Fibroblast of skin of right biceps (primary cell): ENCODE measurements at places on chromosomes 3 and 15.

DNA sequence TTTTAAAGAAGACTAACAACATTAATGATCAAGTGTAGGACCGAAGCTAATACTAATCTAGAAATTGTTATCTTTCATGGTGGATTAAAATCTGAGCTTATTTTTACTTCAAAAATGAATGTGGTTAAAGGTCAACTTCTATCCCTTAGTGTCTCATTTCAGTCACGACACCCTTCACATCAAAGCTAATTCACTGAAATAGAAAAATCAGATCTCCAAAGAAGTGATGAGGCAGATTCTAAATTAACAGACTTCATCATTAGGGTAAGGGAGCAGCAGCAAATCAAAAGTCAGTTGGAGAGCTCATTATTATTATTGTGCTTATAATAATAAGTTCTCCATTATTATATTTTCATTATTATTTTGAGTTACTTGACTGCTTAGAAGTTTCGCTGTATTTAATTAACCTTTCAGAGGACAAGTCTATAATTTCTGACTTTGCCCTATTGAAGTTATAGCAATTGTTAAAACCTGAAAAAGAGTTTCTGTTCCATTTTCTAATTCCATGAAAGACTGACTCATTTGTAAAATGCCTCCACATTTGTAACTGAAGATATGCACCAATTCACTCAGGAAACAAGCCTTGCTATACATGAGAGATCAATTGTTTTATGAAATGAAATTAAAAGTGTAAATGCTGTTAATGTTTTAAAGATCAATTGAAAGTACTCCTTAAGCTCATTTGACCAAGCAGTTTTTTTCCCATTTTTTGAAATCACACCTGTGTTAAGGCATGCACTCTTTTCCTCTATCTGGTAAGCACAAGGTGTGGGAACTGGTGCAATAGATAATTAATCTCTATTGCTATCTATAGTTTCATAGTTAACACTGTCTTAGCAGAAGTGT, 23.1 kb upstream of the CMC1 start:
- no peak for DNase-seq

DNA sequence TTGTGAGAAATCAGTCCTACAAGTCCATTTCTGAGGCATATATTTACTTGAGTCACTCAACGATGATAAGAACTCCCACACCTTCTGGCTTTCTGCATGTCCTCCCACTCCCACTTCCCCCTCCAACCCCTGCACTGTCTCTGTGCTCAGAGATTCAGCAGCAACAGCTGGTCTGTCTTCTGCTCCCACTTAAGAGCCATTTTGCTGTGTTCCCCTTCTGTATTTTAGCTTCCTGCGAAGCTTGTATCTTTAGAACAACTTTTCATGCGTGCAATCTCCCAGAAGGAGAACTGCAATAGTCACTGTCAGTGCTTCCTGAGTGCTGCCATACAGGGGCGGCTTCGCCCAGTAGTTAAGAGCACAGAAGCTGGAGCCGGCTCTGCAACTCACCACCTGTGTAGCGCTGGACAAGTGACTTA, 90.0 kb upstream of the SPATA12 start:
- no peak for DNase-seq

- DNase-seq = peak; percentile 95
Observed at GRCh38 chr3:136142592-136142991, 53.5 kb downstream of the MSL2 start.

DNA sequence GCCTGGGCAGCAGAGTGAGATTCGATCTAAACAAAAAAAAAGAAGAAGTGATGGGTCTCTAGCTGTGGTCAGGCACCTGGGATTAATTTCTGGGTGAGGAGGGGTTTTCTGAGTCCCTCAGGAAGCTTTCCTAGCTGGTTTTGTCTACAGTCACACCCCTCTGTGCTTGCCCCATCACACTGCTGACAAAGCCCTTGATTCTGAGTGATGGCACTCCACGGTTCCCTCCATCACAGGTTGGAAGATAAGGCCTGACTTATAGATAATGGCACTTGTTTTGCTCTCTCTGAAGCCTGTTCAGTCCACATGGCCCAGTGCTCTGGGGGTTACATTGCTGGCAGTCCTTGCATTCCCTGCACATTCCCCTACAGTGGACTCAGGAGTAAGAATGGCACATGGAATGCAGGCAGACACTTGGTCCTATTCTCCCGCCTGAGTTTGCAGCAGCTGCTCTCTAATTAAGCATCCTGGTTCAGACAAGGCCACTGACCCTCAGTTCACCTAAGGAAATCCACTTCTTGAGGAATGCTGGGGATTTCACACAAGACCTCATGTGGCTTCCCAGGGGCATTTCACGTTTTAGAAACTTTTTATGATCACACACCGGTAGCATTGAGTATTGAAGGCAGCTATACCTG, 81.0 kb upstream of the NMNAT3 start:
- DNase-seq = peak; percentile 40

DNA sequence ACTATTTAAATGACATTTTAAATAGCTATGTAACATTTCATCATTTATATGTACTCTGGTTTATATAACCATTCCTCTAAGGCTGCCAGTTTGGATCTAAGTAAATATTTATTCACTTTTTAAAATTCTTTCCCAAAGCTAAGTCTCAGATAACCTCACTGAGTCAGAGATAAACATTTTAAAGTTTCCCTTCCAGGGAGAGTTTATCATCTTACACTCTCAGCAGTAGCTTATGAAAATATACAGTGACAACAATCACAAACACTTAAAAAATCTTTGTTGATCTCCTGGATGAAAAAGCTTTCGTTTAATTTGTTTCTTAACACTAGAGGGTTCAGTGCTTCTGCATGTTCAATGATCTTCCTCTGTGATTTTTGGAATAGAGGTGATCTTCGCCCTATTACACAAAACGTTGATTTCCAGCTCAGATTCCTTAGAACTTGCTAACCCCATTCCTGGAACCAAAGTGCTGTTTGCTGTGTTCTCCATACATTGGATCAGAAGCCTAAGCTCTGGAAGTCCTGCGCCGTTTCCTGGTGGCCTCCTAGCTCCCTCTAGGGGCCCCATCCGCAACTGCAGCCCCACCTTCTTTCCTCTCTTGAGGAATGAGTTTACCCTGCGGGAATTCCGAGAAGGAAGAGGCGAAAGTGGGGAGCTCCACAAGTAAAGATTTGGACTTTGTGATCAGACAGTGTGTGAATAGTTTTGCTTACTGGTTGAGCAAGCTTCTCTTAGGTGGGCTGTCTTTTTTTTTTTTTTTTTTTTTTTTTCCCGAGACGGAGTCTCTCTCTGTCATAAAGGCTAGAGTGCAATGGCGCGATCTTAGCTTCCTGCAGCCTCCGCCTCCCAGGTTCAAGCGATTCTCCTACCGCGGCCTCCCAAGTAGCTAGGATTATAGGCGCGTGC, 29.3 kb upstream of the SACM1L start:
- peak; percentile 79 for DNase-seq

DNA sequence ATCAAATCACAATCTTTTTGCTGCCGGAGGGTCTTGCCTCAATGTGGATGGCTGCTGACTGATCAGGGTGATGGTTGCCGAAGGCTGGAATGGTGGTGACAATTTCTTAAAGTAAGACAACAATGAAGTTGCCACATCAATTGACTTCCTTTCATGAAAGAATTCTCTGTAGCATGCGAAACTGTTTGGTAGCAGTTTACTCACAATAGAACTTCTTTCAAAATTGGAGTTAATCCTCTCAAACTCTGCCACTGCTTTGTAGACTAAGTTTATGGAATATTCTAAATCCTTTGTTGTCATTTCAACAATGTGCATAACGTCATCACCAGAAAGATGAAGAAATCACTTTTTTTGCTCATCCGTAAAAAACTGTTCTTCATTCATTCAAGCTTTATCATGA, 65.8 kb downstream of the B3GNT5 start:
- DNase-seq = no peak

- DNase-seq = no peak
Observed at GRCh38 chr15:31046759-31047359, 54.7 kb downstream of the TRPM1 start.

DNA sequence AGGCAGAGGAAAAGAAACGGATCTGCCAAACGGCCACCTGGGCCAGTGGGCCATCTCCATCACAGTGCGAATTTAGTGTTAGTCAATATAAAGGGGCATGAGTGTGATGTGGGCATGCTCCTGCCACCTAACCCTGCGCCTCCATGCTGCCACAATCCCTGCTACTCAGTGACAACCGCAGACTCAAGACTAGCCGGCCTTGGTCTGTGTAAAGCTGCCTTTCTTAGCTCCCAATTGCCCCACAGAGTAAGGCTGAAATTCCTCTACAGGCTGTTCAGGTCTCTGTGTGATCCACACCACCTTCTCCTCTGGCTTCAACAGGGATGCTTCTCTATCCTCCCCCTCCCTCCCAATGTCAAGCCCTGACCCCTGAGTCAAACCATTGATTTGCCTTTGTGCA, 269.7 kb downstream of the XXYLT1 start:
- no peak for DNase-seq

- peak; percentile 22 for DNase-seq
Observed at GRCh38 chr15:83565553-83566159, 88.3 kb upstream of the ADAMTSL3 start.

DNA sequence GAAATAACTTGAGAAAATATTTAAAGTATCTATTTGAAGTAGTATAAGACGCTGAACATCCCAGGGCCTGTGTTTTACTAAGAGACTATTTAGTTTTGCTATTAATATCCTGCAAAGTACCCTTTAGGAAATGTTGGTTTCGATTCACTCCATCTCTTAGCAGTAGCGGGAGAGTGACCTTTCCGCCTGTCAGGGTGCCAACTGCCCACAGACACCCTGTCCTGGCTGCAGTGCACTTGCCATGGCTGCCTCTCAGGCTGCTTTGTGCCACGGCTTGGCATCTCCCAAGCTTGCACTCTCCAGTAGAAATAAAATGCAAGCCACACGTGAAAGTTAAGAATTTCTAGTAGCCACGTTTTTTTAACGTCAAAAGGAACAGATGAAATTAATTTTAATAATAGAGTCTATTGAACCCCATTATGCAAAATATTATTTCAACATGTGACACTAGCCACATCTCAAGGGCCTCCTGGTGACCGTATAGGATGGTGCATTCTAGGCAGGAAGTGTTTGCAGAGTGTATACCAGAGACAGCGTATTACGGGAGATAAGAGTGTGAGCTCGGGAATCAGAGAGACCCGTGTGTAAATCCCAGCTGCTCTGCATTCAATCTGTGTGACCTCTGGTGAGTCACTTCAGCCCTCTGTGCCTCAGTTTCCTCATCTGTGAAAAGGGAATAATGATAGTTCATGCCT, 19.8 kb downstream of the ADAMTS9 start:
- no peak for DNase-seq

GRCh38 chr3:168834558-168834957, 738.8 kb upstream of the GOLIM4 start:
- no peak for DNase-seq

DNA sequence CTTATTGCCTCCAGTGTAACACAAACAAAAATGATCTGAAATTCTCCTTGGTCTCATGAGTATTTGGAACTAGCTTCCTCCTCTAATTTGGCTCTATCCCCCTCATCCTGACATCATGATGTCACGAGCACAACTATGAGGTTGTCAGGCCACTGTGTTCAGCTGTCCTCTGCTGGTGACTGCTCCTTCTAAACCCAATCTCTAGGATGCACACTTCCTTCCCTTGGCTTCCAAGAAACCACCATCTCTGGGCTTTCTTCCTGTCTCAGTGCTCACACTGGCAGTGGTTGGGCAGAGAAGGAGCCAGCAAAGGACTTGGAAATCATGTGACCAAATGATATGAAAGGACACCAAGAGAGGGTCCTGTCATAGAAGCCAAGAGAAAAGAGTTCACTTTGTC, 30.7 kb upstream of the EIF1B start:
- DNase-seq = no peak

- no peak for DNase-seq
Observed at GRCh38 chr15:72564091-72564490, 90.0 kb downstream of the ARIH1 start.

DNA sequence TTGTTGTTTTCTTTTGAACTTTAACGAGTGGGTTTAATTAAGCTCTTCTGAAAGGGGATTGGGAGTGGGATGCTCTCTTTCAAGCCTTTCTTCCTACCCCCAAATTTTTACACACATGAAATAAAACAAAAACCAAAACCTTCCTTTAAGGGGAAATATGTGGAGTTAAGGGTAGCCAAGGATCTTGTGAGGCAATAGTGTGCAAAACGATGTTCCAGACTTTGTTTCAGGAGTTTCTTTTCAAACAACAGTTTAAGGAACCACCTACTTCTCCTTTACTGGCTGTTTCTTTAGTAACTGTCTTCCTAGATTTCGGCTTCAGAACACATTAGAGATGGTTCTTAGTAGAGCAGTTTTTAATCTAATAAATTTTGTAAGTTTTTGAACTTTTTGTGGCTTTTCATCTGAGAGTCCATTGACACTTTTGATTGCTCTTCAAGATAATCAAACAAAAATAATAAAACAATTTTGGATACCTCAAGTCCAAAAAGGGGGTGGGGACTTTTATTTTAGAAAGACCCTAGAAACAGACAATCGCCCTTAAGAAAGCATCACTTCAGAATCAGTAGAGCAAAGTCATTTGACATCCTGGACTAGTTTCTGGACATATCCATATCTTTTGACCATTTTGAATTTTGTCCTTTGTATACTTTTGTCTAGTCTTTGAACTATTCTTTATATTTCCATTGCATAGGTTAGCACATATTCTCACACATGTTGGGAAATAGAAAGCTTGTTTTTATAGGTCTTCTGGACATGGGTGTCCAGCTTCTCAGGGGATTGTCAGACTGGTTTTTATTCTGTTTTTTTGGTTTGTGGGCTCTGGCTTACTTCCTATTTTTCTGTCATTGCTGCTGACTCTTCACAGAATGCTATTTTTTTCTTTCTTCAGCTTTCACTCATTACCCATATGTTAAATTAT, 6.0 kb downstream of the DIPK2A start:
- peak; percentile 34 for DNase-seq

DNA sequence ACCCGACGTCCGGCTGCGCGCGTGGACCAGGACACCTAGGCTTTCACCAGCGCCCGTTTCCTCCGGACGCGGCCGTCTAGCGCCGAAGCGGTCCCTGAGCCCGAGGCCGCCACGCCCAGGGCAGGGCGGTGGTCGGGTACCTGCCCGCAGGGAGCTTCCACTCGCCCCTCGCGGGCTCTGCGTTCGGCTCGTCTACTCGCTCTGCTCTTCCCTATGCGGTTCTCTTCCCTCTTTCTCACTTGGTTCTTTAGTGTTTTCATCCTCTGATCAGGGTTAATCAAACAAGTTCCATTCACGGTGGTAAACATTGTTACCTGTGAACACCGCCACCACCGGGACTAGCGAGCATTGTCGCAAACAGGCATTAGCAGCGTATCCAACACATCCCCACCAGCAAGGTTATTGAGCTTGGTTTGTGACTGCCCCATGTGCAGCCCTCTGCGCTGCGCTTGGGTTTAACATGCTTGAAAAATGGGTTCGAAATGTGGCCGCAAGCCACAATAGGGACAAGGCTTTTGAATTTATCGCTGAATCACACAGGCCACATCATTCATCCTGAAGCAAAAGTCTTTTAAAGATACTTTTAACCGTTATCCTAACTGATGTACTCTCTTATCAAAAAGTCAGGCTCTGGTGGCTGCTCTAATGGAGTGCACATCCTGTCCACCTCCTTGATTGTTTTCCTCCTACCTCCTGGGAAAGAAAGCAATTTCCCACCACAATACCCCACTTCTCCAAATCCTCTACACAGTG, 843 bp upstream of the CD47 start:
- DNase-seq = no peak
